ENCODE measurements at places on chromosomes 16 and 17. TPM values are rescaled to one million over a fixed set of nuclear protein-coding genes. Genes with fewer than 3 reads are reported as not detected.

The DHRS7C gene
- total RNA-seq, result 1.7 TPM

The EME1 gene
- total RNA-seq, result 4.3 TPM

The CCL16 gene
- not detected for total RNA-seq

The TRAF7 gene
- 38.7 TPM for total RNA-seq

The ZNF469 gene
- 11.7 TPM for total RNA-seq

The MSLN gene
- 19.4 TPM for total RNA-seq

The BCL6B gene
- total RNA-seq, result 5.4 TPM

The MEIOC gene
- 1.5 TPM for total RNA-seq

The SERPINF2 gene
- 1.6 TPM for total RNA-seq

The CTU2 gene
- 8.7 TPM for total RNA-seq

The TMC5 gene
- total RNA-seq, result 1.9 TPM

The ENO3 gene
- 174 TPM for total RNA-seq

The ARL5C gene
- total RNA-seq, result 1.3 TPM

The TRIM47 gene
- 14.9 TPM for total RNA-seq

The GFAP gene
- 90.3 TPM for total RNA-seq

The ITGAL gene
- 3.8 TPM for total RNA-seq

The ST6GALNAC1 gene
- 2.0 TPM for total RNA-seq

The CCL7 gene
- not detected for total RNA-seq

The NACA2 gene
- not detected for total RNA-seq

The RDM1 gene
- total RNA-seq, result 0.99 TPM

The DHRS7B gene
- total RNA-seq, result 20.0 TPM

The NPIPA8 gene
- 76.3 TPM for total RNA-seq

The IRF8 gene
- 10.4 TPM for total RNA-seq

The AFMID gene
- total RNA-seq, result 31.7 TPM

The REXO5 gene
- 9.1 TPM for total RNA-seq

The AKAP10 gene
- 43.1 TPM for total RNA-seq

The KRTAP4-9 gene
- not detected for total RNA-seq

The CDH13 gene
- 44.4 TPM for total RNA-seq

The TPSD1 gene
- 0.66 TPM for total RNA-seq

The KRTAP1-5 gene
- not detected for total RNA-seq

The BICDL2 gene
- 3.1 TPM for total RNA-seq

The USP43 gene
- total RNA-seq, result 12.1 TPM

The GAS7 gene
- 126 TPM for total RNA-seq

The GPR142 gene
- 0.44 TPM for total RNA-seq

The METTL26 gene
- 54.3 TPM for total RNA-seq

The MVD gene
- total RNA-seq, result 22.2 TPM

The LPO gene
- 0.44 TPM for total RNA-seq

The SECTM1 gene
- 6.6 TPM for total RNA-seq

The PRDM7 gene
- total RNA-seq, result not detected

The FDXR gene
- total RNA-seq, result 4.1 TPM

Data from camera-type eye (tissue), 1 donor.